ENCODE measurements at places on chromosomes 6 and 20.

- DNase-seq: no peak
Observed at GRCh38 chr6:131730264-131730663, 19.4 kb upstream of the CTAGE9 start.

DNA sequence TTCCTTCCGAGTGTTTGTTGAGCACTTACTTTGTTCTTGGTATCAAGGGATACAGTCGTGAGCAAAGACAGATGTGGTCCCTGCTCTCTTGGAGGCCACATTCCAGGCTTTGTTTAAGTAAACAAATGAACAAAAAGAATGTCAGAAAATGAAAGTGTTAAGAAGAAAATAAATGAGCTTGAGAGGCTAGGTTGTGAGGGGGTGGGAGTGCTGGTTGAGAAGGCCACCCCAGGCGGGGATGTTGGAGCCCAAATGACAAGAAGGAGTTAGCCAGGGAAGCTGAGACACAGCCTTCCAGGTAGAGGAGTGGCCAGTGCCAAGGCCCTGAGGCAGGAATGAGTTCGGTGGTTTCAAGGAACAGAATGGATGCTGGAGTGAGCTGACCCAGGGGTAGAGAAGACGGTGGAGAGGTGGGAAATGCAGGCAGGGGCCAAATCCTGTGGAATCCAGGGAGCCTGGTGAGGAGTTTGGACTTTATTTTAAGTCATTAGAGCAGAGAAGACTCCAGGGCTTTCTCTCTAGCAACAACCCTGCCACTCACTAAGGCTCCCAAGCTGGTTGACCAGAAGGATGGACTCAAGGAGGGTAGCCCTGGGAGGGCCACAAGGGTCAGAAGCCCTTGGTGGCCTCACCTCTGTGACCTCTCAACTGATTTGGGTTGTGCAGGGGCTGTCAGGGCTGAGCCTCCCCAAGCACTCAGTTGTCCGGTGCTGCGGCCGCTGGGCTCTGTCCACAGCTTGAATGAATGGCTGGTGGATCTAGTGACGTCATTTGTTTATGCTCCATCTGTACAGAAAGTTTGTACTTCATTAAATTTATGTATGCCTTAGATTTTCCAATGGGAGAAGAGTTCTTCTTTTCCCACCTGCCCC is 66.0 kb upstream of the STX16 start:
- peak; percentile 29 for DNase-seq

DNA sequence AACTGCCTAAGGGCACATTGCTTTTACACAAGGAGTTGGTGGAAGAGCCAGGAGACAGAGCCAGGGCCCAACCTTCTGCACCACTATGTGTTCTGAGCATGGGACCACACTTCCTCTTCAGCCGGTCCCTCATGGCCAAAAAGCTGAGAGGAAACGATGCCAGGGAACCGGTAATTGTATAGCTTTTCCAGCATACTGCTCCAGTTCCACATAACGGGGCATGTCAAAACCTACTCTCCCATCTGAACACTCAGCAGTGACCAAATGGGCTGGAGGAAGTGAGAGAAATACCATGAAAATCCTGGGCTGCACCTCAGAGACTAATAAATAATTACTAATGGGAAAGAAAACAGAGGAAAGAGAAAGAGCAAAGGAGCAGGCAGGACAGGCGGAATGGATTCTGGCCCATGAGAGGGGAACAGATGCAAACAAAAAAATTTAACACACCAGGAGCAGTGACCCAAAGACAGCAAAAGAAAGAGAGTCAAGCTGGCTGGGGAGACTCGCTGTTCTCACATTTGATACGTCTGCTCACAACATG is 52.0 kb upstream of the BMP2 start:
- no peak for DNase-seq

- DNase-seq: no peak
Observed at GRCh38 chr6:135710042-135710441, 141.5 kb upstream of the PDE7B start.

DNA sequence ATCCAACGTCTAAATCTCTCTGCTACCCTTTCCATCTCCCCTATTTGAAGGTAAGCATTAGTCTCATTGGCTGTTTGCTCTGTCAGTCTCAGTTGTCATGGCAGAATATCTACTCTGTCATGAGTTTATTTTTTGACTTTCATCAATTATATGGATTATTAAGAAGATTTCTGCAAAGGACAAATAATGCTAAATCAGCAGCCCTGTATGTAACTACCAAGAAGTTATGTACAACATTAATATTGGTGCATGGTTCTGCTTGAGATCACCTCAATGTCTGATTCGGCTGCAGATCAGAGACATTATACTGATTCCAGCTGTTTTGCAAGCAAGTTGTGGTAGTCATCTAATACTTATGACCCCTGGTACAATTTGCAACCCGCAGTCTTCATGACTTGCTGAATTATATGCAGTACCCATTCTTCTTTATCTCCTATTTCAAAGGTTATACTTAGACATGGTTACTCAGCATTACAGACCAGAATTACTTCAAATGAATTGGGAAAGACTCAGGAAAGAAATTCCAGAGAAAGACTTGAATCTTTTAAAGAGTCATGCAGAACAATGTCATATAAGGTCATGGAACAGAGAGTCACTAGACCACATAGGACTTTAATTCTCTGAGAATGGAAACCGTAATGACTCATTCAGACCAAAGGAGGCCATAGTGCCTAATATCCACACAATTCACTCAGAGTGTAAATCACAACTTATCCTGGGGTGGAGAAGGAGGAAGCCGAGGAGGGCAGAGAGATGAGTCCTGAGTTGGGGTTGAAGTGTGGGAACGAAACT is 201.4 kb downstream of the IBTK start:
- peak; percentile 89 for DNase-seq

GRCh38 chr6:116665464-116665863 is 3.1 kb downstream of the ZUP1 start:
- DNase-seq: no peak

- DNase-seq: no peak
Observed at GRCh38 chr6:169986171-169986847, 234.9 kb downstream of the ERMARD start.

DNA sequence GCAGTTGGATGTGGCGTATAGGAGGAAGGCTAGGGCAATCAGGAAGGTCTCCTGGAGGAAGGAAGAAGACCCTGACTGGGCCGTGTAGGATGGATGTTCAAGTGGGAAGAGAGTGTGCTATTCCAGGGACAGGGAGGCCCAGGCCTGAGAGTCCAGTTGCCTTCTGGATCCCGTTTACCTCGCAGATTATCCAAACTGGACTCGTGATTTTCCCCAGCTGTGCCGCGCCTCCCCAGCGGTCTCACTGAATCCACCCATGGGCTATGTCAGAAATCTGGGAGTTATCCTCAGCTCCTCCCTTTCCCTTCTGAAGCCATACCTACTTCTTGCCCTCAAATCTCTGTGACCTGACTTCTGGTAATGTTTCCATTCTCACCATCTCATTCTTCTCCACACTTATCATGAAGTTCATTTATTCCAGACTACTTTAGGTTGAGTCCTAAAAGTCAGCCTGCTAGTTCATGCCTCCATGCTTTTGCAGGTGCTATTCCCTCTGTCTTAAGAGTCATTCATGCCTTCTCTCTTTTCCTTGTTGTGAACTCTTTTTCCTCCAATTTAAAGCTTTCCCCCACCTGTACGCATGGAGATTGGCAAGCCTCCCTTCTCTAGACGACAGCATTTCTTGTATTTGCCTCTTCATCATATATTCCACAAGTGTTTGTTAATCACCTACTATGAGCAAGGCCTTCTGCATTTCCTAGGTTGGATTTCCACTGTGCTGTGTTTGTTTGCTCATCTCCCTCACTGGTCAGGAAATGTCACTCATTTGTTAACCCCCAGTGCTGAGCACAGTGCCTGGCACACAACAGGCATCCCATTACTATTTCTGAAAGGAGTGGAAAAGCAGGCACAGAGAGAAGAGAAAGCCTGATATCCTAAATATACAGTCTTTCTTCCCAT is 2.7 kb downstream of the SDCBP2 start:
- peak; percentile 44 for DNase-seq

DNA sequence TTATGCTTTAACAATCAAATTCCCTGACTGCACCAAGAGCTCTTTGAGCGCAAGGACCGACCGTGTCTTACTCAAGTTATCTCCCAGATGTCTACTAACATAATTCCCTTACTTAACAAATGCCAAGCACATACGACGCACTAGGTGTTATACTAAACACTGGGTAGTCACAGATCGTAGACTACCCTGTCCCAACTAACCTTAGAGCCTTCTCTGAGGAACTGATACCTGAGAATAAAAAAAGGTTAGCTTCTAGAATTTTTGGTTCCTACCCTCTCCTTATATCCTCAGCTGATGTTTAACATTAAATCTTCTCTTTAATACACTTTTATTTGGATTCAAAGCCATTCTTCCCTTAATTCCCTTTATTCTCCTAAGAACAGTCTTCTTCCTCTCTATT is 38.5 kb downstream of the EPB41L2 start:
- DNase-seq: no peak

DNA sequence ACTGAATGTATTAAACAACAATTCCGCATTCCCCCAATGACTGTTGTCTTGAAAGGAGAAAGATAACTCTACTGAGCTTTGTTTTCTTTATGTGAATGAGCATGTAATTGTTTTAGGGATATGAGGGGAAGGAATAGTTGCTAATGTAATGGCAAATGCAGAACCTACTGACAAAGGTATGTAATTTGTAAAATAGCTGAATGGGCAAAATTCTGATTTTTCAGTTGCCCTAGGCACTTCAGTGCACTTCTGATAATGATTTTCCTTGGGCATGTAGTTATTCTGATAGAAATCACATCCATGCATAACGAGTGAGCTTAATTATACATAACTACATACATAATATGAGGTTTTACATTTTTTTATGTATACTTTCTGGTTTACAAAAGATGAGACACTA is 53.4 kb upstream of the FOXO3 start:
- DNase-seq: no peak

GRCh38 chr20:13875265-13875811 is 90.5 kb downstream of the NDUFAF5 start:
- DNase-seq: no peak

GRCh38 chr6:111057074-111057752 is 30.1 kb upstream of the SLC16A10 start:
- DNase-seq: peak; percentile 66

DNA sequence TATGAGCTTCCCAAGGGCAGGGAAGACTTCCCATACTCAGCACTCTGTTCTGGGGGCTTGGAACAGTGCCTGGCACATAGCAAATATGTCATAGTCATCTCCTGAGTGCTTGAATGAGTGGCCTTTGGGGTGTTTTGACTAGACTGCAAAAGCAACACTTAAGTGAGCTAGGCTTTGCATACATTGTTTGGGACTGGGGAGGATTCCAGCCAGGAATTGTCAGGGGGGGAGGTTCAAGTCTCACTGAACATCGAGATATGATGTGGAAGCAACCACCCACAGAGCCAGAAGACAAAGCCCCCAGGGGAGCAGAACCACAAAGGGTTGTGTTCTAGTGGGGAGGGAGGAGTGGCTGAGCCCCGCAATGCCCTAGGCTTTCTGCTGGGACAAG is 98.4 kb downstream of the SYCP2 start:
- no peak for DNase-seq

DNA sequence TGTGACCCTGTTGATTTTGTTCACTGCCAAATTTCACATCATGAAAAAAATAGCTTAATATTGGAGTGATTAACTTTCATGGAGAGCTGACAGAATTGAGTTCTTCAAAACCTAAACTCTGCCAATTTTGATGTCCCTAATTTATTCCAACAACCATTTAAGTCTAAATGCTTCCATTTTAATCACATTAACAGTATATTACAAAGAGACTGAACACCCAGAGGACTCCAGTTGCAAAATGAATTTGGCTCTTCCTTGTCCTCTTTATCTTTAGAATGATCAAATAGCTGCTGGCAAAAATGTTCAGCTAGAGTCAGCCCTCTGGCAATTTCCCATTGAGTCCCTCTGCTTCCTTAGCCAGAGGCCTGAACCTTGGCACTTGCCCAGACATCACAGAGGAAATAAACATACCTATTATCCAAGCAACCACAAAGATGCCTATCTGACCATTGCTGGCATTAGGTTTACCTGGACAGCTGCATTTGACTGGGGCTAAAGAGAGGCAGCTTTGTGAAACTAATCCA is 299.0 kb upstream of the STXBP5 start:
- peak; percentile 83 for DNase-seq

DNA sequence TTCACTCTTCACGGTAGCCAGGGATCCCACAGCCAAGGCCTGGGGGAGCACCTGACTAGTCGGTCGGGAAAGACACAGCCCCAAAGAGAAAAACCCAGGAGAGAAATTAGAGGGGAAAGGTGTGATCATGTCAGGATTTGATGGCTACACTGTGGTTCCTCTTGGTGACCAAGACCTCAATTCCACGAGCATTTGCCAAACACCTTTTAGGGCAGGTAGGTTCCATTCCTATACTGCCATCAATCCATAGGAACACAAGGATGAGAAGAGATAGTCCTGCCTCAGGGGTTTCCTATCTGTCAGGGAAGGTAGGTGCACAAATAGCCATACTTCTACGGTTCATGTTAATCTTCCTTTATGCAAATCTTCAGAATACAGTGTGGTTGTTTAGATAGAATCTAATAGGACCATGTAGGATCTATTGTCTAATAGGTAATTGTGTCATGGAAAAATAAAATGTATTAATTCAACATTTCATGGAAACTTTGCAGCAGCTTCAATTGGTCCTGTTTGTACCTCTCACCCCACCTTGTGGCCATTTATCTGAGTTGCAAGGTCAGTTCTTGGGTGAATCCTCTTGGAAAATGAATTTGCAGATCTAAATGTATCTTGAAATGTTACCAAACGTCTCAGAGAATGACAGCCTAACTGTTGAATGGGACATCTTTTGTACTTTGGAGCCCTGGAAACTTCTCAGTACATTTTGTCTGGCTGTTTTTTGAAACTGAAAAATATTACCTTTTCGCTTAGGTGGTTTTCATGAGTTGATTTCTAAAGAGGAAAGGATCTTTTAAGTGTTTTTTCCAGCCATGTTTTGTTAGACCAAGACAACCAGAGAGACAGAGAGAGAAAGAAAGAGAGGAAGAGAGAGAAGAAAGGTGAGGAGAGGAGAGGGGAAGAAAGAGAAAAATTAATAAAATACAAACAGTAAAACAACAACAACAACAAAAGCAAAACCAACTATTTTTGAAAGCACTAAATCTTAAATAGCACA is 33.7 kb upstream of the IYD start:
- DNase-seq: peak; percentile 69

DNA sequence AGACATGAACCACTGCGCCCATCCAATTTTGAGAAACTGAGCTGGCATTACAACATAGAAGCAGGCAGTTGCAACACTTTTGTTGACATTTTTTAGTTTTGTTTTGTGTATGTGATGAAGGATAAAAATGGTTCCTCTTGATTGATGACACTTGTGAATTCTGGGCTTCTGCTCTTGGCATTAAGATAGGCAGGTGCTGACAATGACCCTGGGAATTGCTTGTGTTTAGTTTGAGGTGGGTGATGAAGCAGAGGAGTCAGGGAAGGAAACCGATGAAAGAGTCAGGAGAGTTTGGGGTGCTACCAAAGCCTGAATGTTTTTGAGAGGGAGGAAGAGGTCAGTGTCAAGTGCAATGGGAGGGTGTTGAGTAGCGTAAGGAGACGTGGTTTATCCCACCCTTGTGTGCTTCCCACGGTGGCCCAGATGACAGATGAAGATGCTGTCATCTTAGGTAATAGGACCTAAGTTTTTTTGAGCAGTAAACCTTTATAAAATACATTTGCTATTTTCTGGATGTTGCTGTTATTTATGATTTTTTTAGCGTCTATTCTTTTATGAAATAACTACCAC is 19.4 kb downstream of the CDS2 start:
- DNase-seq: no peak
